ENCODE measurements at places on chromosomes 12 and 14.
A peak's percentile ranks its signal among the peaks of the same experiment; 100 is the strongest.

DNA sequence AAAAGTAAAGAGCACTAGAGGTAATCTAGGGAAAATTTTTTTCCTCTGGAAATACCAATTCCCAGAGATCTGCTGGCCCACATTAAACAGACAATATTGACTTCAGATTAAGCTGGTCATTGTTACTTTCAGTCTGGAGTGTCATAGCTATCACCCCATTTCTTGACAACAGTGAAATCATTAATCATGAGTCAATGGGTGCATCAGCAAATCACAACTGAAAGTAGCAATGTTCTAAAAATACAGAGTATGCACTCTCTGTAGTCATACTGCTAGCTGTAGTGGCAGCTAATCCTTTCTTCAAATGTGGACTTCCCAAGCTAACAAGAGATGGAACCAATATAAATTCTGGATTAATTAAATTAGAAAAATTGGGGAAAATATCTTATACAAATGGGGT lies 129.9 kb downstream of the CPNE8 start:
- DNase-seq: no peak

DNA sequence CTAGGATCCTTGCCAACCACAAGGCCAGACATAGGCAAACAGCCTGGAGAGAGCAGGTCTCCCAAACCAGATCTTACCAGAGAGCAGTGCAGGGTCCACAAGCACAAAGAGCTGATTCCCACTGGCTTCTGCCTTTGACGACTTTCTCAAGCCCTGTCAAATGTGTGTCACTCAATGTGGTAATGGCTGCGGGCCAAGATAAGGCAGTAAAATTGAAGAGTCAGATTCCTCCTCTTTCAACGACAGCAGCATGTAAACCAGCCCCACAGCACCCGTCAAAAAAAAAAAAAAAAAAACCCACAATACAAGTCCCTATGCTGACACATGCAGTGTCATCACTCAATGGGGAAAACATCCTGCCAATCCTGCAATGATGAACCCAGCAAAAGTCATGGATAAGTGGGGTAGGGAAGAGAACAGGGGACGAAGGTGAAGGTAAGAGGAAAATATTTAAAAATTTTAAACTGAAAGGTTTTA lies at the start of gene STON2:
TSS of gene STON2 (minus strand) at position 123 of the 477 bp plus-strand sequence. CDS start 1,942 bp downstream, outside the sequence.
- no peak for DNase-seq

- DNase-seq: no peak
These were observed 862 bp upstream of the HOTAIR start for GRCh38 chr12:53975479-53976152.

DNA sequence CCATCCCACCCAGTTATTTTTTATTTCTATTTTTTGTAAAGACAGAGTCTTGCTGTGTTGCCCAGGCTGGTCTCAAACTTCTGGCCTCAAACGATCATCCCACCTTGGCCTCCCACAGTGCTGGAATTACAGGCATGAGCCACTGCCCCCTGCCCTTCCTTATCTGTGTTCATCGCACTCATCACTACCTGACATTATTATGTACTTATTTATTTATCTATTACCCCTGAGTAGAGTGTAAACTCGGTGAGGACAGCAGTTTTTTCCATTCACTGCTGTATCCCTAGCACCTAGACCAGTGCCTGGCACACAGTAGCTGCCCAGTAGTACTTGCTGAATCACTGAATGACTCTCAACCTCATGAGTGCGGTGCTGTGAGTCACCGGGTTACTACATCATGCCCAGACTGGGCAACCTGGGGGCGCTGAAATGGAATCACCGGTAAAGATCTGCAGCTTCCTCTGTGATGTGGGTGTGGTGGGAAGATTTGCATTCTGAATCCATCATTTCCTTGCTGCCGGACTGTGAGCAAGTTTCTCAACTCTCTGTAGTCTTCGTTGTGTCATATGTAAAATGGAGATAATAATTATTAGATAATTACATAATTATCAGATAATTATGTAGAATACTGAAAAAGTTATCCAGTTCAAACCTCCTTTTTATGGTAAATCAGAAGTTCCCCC lies 81.9 kb upstream of the USP44 start:
- no peak for DNase-seq

DNA sequence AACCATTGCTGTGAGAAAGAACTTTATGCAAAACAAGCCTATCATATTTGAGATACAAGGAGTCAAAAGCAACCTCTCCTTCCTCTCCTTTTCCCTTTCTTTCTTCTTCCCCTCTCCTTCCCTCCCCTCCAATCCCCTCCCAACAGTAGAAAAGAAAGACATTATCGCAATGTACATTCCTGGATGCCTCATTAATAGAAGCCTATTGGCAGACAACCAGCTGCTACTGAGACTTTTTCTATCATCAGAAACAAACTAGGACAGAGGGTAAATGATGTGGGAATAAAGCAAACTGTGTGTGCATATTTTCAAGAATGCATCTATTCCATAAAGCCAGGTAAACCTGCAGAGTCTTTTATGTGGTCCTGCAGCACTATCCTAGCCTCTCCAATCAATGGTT lies 237.2 kb downstream of the ITPR2 start:
- DNase-seq: no peak

DNA sequence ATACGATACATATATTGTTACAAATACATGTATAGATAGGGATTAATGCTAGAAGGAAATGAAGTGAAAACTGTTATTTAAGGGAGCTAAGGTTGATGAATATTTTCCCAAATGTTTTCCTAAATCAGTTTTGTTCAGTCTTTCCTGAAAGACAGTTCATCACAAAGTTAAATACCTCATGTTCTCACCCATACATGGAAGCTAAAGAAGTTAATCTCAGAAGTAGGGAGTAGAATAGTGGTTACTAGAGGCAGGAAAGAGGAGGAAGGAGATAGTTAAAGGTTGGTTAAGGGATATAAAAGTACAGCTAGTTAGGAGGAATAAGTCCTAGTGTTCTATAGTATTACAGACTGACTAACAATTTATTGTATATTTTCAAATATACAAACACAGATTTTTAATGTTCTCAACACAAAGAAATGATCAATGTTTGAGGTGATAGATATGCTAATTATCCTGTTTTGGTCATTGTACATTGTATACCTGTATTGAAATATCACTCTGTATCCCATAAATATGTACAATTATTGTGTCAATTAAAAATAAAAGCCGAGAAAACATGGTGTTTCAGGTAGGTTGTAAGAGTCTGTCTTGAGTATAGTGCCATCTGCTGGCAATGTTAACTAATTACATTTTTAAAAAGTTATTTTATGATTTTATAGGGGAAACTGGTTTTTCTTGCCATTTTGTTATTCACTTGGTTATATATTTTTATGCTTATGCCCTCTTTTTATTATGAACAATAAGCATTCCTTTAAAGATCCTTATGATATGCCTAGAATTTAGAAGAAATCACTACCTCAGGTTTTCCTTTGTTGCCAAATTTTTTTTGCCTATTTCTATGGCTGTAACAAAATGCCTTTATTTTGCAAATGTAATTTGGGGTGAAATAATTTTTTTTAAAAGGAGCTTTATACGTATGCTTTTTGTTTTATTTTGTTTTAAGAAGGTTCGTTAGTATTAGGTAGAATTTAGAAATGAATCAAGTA lies 26.9 kb downstream of the ZDHHC17 start:
- DNase-seq: no peak

GRCh38 chr12:51023625-51024382 lies 2.4 kb downstream of the SLC11A2 start:
- no peak for DNase-seq

GRCh38 chr12:65106948-65107347 lies 14.2 kb downstream of the WIF1 start:
- DNase-seq: no peak

- no peak for DNase-seq
These were observed 117.7 kb upstream of the FRMD6 start for GRCh38 chr14:51533872-51534553.

GRCh38 chr12:104249017-104249416 lies 33.4 kb downstream of the TXNRD1 start:
- no peak for DNase-seq

GRCh38 chr12:56300644-56301464 lies 724 bp upstream of the CS start:
- DNase-seq: no peak

DNA sequence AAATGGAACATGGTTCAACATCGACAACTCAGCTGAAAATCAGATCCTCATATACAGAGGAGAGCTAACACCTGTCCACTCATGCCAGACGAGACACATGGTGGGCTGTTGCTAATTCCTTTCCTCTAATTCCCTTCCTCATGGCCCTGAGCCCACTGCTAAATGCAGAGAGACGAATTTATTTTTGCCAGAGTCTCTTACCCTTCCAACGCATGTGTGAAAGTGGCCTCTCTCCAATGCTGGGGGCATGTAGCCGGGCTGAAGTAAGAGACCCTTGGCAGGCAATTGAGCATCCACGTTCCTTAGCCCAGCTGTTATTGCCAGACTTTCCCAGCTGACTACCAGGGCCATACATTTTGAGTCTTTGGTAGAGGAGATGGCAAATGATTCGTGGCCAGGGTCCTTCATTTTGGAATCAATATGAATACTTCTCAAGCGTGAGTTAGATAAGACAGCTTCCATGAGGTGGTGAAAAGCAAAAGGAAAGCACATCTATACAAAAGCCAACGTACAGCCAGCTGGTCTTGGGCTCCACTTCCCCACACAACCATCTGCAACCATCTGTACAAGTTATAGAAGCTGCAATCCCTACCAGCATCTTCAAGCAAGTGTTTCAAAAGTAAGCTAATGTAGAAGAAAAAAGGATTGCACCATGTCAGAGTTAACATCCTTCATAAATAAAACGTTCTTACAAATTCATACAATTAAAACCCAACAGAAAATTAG lies 28.6 kb downstream of the CORO1C start:
- DNase-seq: no peak

GRCh38 chr12:103560604-103561101 lies 26.4 kb upstream of the STAB2 start:
- no peak for DNase-seq

- no peak for DNase-seq
These were observed 195.4 kb downstream of the DUSP6 start for GRCh38 chr12:89156862-89157262.

DNA sequence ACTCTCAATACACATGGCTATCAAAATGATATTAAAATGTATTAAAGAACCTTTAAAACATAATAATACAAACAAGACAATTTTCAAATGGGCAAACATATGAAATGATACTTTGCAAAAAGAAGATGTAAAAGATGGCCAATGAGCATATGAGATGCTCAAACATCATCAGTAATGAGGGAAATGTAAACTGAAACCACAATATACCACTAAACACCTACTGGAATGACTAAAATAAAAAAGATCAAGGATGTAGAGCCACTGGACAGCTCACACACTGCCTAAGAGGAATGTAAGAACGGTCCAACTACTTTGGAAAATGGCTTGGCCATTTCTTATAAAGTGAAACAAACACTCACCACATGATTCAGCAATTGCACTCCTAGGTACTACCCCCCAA lies 97.2 kb upstream of the BBS10 start:
- DNase-seq: no peak

DNA sequence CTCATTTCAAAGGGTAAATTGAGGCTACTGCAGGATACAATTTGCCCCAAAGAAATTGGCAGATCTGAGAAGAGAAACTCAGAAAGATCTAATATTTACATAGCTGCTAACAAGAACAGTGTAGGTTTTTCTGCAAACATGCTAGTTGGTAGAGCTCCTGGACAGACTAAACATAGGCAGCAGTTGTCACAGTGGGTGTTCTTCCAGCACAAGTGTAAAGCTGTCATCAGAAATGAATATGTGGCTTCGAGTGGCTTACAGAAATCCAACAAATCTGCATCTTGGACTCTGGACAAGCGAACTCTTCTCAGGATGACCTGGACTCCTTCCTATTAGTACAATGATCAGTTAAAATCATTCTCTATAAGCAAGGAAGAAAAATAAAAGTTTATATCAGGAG lies 5.9 kb downstream of the CBX5 start:
- DNase-seq: no peak

- no peak for DNase-seq
These were observed 394.9 kb downstream of the CCDC91 start for GRCh38 chr12:28585146-28585545.

- DNase-seq: no peak
These were observed 12.8 kb upstream of the NRDE2 start for GRCh38 chr14:90344331-90345238.

GRCh38 chr14:81529391-81529790 lies 4.3 kb downstream of the SEL1L start:
- no peak for DNase-seq

DNA sequence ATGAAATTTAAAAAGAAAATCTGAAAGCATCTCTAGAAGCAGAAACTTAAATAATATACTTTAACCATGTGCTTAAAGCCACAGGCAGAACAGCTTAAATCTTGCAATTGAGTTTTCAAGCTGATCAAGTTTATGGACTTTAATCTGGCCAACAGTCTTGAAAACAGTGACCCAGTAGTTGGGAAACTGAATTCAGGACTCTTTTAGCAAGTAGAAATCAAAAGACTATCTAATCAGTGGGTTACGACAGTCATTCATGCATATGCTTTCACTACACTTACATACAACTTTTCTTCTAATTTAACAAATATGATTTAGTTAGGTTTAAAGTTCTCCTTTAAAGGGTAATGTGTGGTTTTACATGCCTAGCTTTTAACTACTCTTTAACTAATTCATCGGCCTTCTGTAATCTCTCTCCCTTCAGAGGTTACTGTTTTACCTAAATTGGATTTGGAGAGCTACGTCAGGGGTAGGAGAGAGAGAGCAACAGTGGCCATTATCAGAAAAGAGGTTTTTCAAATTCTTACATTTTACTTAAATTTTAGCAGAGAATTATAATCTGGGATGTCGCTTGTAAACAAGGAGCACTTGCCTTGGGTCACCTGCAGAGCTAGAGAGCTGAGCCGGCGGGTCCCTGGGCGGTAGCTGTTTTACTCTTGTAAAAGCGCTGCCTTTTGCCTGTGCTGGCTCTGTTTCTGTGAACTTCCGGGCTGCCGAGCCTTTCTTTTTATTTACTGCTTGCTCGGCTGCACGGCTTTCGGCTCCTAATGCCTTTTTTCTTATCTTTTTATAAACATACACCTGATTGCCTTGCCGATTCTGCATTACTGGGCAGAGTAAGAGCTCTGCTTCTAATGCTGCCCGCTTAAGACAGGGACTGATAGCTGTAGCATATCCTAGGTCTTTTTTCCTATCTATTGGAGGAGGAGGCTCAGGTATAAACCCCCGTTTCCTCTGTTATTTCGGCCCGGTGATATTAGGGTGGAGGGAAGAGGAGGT lies 17.4 kb upstream of the LYZ start:
- peak; percentile 65 for DNase-seq

GRCh38 chr12:10847744-10848143 lies 1.5 kb downstream of the PRR4 start:
- DNase-seq: no peak

- DNase-seq: no peak
These were observed 186.3 kb upstream of the EGLN3 start for GRCh38 chr14:34137001-34137745.

- DNase-seq: no peak
These were observed 119.8 kb downstream of the TBX5 start for GRCh38 chr12:114286145-114286544.
